ENCODE measurements at places on chromosomes 2 and 18. TPM values are rescaled to one million over a fixed set of nuclear protein-coding genes. Genes with fewer than 3 reads are reported as not detected.

The TUBA3E gene
- total RNA-seq, result not detected

The XDH gene
- total RNA-seq, result not detected

The NCK2 gene
- total RNA-seq, result 69.6 TPM

The COL6A3 gene
- total RNA-seq, result 0.19 TPM

The ACVR1C gene
- total RNA-seq, result 2.0 TPM

The TDRD15 gene
- 0.06 TPM for total RNA-seq

DNA sequence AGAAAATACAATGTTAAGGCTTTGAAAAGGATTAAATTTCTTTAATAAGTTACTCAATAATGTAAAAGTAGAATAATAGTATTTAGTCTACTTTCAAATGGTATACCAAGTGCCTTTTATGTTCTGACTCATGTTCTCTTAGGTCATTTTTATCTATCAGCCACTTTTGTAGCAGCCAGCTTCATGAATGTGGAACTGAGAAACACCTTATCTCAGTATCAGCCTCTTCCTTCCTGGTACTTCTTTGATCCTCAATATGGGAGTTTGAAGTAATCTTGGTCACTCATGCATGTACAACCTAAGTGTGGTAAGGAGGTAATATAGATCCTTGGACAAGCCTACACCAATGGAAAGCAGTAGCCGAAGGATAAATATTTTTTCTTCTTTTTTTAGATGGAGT lies 180.4 kb upstream of the NRXN1 start:
- H3K4me3 ChIP-seq, result no peak overlapping the region
- no peak for DNase-seq

DNA sequence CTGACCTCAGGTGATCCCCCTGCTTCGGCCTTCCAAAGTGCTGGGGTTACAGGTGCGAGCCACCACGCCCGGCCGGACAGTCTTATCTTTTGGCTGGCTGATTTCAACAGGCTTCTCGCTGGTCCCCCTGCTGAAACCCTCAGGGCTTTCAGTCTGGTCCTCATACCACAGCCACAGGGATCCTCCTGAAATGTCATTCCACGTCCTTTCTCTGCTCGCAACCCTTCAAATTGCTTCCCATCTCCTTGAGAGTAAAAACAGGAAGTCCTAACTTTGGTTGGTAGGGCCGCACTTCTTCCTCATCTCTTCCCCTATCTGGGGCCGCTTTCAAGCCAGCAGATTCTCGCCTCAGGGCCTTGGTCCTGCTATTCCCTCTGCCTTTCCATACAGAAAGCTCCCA lies 1.4 kb upstream of the CAB39 start:
- DNase-seq, result no peak
- no peak overlapping the region for H3K4me3 ChIP-seq
- H3K27ac ChIP-seq, result no peak overlapping the region
- H3K27me3 ChIP-seq, result no peaks in the 10 kb centered on the region
- peaks cover 25% of the 10 kb centered on the region for H3K4me1 ChIP-seq
- peaks cover 9% of the 10 kb centered on the region for H3K36me3 ChIP-seq

GRCh38 chr2:178819992-178820391 lies 12.8 kb upstream of the TTN start:
- H3K27ac ChIP-seq, result peak overlapping the region; percentile 93
- no peaks in the 10 kb centered on the region for H3K36me3 ChIP-seq

DNA sequence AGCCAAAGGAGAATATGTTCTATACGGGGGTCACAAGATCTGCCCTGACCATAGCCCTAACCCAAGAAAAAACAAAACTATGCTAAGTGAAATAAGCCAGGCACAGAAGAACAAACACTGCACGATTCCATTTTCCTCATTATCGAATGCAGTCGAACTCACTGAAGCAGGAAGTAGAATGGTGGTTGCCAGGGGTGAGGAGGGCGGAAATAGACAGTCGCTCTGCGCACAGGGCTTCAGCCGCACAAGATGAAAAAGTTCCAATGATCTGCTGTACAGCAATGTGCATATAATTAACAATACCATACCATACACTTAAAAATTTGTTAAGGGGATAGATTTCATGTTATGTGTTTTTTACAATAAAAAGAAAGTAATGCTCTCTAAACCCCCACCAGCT lies 257.7 kb downstream of the TXNL1 start:
- DNase-seq, result no peak
- no peak overlapping the region for H3K4me3 ChIP-seq
- no peak overlapping the region for H3K27ac ChIP-seq

GRCh38 chr2:236369661-236370062 lies 105.5 kb upstream of the ASB18 start:
- no peak overlapping the region for H3K4me3 ChIP-seq
- H3K27ac ChIP-seq, result no peak overlapping the region
- peaks cover 54% of the 10 kb centered on the region for H3K27me3 ChIP-seq
- peaks cover 18% of the 10 kb centered on the region for H3K4me1 ChIP-seq
- no peak for DNase-seq

DNA sequence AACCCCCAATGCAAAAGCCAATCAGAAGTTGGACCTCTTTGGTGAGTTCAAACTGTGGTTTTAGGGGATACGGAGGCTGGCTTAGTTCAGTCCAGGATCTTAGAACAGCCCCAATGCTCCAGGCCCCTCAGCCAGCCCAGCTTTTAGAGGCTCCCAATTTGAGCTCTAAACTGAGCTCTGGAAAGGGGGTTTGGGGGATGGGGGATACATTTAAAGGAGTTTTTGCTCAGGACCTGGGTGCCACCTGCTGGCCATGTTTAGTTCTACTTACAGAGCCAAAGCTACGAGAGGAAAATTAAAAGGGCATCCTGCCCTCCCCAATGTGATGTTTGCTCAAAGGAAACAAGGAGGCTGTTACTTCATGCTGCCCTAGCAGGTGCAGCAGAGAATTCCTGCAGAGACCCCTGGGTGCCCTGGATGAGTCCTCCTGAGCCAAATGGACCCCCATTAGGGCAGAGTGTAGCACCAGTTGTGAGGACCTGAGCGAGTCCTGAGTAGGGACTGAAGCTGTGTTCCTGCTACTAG lies 15.9 kb upstream of the TMEM214 start:
- no peaks in the 10 kb centered on the region for H3K27me3 ChIP-seq
- H3K4me3 ChIP-seq, result no peak overlapping the region
- no peak overlapping the region for H3K27ac ChIP-seq
- peaks cover 5% of the 10 kb centered on the region for H3K4me1 ChIP-seq
- H3K36me3 ChIP-seq, result no peaks in the 10 kb centered on the region
- DNase-seq, result peak; percentile 44

DNA sequence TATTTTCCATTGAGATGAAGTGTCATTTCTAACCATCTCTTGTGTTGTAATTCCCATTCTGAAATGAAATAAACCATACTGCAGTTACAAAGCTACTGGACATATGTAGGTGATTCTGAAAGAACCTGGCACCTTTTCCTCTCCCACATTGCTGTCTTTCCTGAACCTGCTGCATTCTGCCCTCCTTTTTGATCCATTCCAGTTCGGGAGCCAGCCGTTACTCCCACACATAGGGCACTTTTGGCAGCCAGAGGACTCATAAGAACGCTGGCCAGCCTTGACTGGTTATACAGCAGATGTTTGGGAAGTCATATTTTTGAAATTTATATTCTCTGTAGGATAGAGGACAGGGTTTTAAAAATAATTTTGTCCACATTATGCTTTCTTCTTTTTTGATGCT lies 369.8 kb upstream of the CDH7 start:
- no peaks in the 10 kb centered on the region for H3K27me3 ChIP-seq
- DNase-seq, result no peak
- no peak overlapping the region for H3K27ac ChIP-seq
- H3K36me3 ChIP-seq, result no peaks in the 10 kb centered on the region
- no peaks in the 10 kb centered on the region for H3K4me1 ChIP-seq
- no peak overlapping the region for H3K4me3 ChIP-seq

GRCh38 chr2:30073523-30073922 lies 73.3 kb upstream of the YPEL5 start:
- H3K27ac ChIP-seq, result no peak overlapping the region
- H3K27me3 ChIP-seq, result peaks cover 27% of the 10 kb centered on the region
- H3K36me3 ChIP-seq, result no peaks in the 10 kb centered on the region
- H3K4me1 ChIP-seq, result no peaks in the 10 kb centered on the region

GRCh38 chr2:42488297-42488696 lies 5.5 kb downstream of the KCNG3 start:
- no peak for DNase-seq
- peaks cover 30% of the 10 kb centered on the region for H3K27me3 ChIP-seq
- no peaks in the 10 kb centered on the region for H3K36me3 ChIP-seq
- no peak overlapping the region for H3K27ac ChIP-seq

DNA sequence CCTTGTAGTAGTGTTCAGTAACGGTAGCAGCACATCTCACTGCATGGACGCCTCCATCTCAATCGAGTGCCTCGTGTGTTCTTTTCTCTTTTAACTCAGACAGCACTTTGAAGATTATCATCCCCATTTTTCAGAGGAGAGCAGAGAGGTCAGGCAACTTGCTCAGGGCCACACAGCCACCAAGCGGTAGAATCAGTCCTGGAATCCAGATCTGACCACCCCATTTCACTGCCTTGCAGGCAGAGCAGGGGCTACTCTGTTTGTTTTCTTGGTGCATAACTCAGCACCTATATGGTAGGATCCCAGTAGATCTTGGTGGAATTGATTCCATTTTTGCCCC lies 129.5 kb downstream of the SMAD7 start:
- H3K27me3 ChIP-seq, result no peaks in the 10 kb centered on the region
- H3K4me1 ChIP-seq, result peaks cover 18% of the 10 kb centered on the region
- no peak for DNase-seq

DNA sequence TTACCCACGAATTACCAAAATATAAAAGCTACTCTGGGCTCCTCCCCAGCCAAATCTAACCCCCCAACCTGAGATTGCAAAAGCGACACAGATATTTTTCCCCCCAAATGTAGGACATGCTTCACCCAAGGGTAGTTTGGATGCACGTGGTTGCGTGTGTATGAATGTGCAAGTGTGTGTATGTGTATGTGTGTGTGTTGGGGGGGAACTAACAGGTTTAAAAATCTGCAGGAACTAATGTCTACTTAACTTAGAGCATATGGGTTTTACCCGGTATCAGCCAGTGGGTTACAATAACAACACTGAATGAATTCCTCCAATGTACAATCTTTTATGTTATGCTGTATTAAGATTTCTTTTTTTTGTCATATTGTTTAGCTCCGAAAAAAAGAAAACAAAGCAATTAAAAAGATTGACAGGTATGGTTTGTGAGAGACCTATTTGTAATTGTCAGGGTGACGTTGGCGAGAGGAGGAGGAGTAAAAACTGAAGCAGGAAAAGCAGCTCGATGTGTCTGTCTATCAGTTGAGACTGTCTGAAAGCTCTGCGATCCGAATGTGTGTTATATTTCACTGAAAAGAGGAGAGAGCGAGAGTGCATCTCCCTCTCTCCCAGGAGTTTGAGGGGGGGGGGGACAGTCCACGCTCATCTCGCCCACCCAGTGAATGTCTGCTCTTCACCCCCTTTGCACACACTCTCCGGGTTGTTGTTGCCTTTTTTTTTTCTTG lies at the start of gene TSHZ1:
TSHZ1 (plus strand) TSS at position 524 of the 728 bp plus-strand sequence. CDS start 1,080 bp downstream, outside the sequence.
- H3K4me1 ChIP-seq, result peaks cover 52% of the 10 kb centered on the region
- peaks cover 10% of the 10 kb centered on the region for H3K36me3 ChIP-seq
- DNase-seq, result no peak
- H3K27me3 ChIP-seq, result peaks cover 25% of the 10 kb centered on the region
- peak within 1 kb of the TSS; percentile 98 for H3K27ac ChIP-seq
- H3K4me3 ChIP-seq, result peak within 1 kb of the TSS; percentile 83

- H3K4me1 ChIP-seq, result peaks cover 13% of the 10 kb centered on the region
- no peak overlapping the region for H3K4me3 ChIP-seq
Observed at GRCh38 chr2:231677632-231678104, 30.7 kb upstream of the PTMA start.

GRCh38 chr18:55998071-55998522 lies 410.1 kb upstream of the TCF4 start:
- H3K36me3 ChIP-seq, result no peaks in the 10 kb centered on the region
- no peak for DNase-seq
- no peaks in the 10 kb centered on the region for H3K4me1 ChIP-seq
- no peaks in the 10 kb centered on the region for H3K27me3 ChIP-seq
- no peak overlapping the region for H3K4me3 ChIP-seq

DNA sequence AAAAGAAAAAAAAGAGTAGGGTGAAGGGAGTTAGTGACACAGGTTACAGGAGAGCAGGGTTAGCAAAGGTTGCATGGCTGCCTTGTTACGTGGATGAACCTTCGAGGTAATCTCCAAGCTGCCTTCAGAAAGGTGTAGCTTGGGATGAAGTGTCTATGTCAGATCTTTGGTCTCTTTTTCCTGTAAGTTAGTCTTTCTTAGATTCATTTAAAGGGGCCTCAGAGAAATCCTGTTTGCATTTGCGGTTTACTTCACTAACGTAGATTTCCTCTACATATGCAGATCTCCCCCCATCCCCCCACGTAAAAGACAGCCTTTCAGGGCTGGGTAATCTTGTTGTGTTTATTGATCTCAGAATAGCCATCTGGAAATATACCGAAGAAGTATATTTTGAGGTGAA lies 83.7 kb downstream of the MTA3 start:
- H3K36me3 ChIP-seq, result peaks cover 14% of the 10 kb centered on the region
- H3K27me3 ChIP-seq, result no peaks in the 10 kb centered on the region
- peak overlapping the region; percentile 96 for H3K27ac ChIP-seq
- peak overlapping the region; percentile 78 for H3K4me3 ChIP-seq
- H3K4me1 ChIP-seq, result peaks cover 46% of the 10 kb centered on the region
- no peak for DNase-seq

DNA sequence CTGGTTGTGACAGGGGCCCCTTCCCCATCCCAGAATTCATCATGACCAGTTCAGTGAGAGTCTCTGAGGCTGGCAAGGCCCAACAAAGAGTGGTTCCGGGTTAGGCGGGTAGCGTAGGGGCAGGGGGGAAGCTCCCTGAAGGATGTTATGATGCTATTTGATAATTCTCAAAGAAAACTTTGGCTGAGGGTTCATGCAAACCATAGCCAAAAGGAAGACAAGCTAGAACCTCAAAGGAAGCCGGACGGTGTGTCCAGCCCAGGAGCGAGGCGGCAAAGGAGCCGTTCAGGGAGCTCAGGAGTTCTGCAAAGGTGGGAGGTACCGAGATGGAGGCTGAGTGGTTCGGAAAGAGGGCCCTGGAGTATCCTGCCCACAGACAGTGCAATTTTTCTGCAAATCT lies 226.8 kb upstream of the RAB6C start:
- no peak for DNase-seq
- peaks cover 9% of the 10 kb centered on the region for H3K27me3 ChIP-seq
- no peak overlapping the region for H3K27ac ChIP-seq
- no peaks in the 10 kb centered on the region for H3K4me1 ChIP-seq
- H3K4me3 ChIP-seq, result no peak overlapping the region
- H3K36me3 ChIP-seq, result no peaks in the 10 kb centered on the region

All from activated naive CD8-positive, alpha-beta T cell treated with anti-CD3 and anti-CD28 coated beads, Interleukin-2, amount 10 ng/mL, durations not matched to agents 7 days and 5 days (primary cell).